ENCODE measurements at places on chromosomes 11 and 22.

DNA sequence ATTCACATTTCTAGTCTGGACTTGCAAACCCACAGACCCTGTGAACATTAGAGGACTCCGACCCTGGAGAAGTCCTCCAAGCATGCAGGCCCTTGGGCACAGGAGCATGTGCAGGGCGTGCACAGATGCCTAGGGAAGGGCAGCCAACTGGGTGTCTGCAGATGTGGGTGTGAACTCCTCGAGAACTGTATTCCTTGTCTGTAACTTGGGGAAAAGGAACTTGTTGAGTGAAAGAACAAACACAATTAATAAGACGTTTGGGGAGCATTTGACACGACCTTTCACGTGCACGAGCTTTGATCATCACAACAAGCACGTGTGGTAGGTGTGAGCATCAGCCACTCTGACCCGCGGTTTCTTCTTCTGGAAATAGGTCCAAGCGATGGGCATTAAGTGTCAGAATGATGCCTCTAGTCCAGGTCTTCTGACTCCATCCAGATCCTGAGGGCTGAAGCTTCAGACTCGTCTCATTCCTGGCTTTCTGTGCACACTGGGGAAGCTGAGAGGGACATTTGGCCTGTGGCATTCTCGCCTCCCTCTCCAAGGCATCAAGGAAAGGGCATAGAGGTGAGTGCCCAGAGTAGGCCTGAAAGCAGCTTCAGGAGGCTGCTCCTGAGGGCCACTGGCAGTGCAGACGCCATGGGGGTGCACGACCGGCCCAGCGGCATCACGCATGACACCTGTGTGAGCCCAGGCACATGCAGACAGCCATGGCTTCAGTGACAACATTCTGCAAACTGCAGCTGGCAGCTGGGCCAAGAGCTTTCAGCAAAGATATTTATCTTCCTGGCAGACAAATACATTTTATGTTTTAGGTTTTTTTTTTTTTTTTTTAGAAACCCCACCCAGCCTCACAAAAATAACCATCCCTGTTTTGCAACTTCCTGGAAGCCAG lies 32.5 kb downstream of the ALX4 start:
- DNase-seq = no peak

DNA sequence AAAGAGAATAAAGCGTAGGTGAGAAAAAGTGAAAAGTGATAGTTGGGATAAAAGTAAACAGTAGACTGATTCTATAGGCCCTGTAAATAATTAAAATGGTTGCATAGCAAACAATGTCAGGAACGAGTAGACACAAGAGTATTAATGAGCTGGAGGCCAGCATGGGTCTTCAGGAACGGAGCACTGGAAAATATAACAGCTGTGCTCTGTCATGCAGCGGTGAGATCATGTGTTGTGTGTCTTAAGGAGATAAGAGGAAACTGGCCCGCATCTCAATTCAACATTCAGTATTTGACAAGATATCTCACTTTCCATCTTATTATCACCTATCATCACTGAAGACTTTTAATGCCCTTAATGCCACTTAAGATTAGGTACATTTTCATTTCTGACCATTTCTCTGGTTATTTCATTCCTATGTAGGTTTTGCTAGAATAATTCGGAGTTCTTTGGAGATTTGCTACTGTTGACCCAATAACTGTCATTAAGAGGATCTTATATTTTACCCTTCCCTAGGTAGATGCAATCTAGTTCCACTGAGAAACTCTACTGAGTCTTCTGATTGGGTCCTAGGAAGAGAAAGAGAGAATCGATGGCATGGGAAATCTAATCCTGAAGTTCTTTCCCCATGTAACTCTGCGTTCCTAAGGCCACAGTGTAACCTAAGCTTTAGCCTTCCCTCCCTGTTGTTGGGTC lies 35.5 kb upstream of the VWA5A start:
- DNase-seq = no peak

DNA sequence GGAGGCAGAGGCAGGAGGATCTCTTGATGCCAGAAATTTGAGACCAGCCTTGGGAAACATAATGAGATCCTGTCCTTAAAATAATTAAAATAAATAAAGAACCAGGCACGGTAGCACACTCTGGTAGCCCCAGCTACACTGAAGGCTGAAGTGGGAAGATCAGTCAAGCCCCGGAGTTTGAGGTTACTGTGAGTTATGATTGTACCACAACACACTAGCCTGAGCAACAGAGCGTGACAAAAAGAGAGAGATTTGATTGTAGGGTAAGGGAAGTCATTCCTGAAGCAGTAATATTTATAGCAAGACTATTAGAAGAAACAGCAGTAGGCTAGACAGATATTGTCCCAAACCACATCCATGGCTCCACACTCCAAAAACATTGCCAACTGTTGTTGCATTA lies 1408.4 kb upstream of the TENM4 start:
- DNase-seq = no peak

DNA sequence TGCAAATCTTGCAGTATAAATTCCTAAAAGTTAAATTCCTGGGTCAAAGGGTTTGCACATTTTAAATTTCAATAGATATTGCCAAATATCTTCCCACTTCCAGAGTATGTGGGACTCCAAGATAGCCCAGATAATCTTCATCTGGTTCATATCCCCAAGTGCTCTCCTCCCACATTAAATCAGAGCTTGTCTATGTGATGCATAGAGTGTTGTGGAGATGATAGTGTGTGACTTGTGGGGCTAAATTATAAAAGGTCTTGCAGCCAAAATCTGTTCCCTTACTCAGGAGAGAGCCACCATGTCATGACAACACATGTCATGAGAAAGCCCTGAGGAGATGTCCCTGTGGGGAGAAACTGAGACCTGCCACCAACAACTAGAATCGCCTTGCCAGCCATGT lies 39.9 kb upstream of the TEAD1 start:
- no peak for DNase-seq

DNA sequence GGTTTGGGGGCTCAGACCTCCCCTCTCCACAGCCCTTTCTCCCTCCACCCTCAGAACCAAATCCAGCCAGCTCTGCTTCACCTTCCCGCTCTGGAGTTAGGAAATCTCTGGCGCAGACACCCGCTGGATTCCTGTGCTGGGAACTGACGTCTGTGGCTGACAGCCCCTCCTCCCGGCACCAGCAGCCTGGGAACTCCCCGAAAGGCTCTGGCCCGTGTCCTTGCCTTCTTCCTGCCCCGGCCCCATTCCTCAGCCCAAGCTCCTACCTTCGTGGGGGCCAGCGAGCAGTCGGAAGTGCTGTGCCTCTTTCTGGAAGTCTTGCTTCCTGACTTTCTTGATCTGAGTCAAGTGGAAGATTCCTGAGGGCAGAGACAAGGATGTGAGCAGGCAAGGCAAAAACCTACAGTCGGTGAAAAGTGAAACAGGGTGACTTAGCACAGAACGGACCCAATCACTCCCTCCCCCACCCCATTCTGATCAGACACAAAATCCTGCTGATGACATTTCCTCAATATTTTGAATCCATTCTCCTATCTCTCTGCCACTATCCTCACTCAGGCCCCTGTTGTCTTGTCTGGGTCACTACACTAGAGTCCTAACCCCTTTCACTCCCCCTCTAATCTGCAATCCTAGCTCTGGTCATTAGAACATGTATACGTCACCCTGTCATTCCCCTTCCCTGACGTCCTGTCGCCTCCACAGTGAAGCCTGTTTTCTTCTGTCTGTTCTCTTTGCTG lies 34.1 kb downstream of the CHRDL2 start:
- peak; percentile 87 for DNase-seq

GRCh38 chr11:67382276-67383136 lies 9.1 kb upstream of the CLCF1 start:
- peak; percentile 59 for DNase-seq

DNA sequence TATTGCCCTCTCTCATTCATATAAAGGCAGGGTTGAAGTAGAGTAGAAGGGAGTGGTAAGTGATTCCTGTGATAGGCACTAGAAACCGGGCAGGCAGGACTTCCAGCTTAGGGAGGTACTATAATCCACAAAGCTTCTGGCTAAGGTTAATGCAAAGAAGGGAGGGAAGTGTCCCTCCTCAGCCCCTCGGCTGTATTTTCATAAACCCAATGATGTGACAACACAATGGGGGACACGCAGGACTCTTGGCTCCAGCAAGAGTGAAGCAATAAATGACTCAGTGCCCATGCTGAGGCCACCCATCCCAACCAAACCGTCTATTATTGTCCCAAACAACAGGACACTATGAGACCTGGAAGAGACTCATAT lies 90.7 kb downstream of the ETS1 start:
- DNase-seq = no peak

- no peak for DNase-seq
Observed at GRCh38 chr11:87325490-87325872, 287.7 kb downstream of the TMEM135 start.

- no peak for DNase-seq
Observed at GRCh38 chr22:23383491-23384361, 196.4 kb downstream of the IGLL1 start.

GRCh38 chr11:65095427-65095826 lies 587 bp upstream of the VPS51 start:
- DNase-seq = no peak

DNA sequence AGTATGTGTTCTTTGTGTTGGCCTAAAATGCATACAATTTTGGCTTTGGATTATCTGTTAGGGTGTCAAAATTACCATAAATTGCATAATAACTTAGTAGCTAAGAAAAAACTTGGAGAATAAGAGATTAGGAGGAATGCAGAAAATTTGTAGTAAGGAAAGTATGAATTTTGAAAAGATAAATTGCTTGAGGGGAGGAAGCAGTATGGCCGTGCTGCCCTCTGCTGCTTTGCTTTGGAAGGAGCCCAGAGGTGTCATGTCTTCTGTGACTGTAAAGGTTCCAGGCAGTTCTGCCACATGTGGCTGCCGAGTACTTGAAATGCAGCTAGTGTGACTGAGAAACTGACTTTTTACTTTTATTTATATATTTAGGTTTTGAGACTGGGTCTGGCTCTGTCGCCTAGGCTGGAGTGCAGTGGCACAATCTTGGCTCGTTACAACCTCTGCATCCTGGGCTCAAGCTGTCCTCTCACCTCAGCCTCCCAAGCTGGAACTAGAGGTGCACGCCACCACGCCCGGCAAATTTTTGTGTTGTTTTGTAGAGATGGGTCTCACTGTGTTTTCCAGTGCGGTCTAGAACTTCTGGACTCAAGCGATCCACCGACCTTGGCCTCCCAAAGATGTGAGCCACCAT lies 1.8 kb downstream of the ADSL start:
- peak; percentile 81 for DNase-seq

GRCh38 chr11:47778878-47779483 lies 11.8 kb upstream of the FNBP4 start:
- no peak for DNase-seq

DNA sequence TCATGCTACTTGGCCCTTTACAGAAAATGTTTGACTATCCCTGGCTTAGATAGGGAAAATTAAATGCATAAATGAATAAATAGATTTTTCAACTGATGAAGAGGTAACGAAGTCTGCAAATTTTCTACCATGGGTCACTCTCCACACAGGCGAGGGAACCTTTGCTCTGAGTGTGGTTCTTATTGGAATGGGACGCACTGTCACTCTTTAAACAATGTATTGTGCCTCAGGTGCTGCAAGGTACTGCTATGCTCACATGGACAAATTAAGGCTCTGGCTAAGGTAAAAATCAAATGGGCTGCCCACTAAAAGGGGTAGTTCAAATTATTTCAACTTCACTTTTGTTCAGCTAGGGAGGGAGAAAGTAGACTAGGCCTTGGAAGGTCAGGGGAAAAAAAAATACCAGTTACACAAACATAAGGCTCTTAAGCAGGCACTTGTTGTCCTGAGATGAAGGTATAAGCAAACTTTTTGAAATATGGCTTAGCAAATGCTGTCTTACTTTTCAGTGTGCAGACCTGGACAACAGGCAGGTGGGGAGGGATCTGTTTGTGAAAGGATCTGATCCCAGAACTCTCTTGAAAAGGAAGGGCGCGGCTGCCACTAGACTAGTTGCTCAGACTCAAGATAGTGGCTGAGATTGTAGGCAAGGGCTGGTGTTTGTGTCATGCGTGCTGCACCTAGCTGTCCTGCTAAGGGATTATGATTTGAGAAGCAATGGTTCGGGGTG lies 99.5 kb downstream of the ADAMTS15 start:
- no peak for DNase-seq

GRCh38 chr11:113831314-113831713 lies 44.1 kb downstream of the USP28 start:
- no peak for DNase-seq

DNA sequence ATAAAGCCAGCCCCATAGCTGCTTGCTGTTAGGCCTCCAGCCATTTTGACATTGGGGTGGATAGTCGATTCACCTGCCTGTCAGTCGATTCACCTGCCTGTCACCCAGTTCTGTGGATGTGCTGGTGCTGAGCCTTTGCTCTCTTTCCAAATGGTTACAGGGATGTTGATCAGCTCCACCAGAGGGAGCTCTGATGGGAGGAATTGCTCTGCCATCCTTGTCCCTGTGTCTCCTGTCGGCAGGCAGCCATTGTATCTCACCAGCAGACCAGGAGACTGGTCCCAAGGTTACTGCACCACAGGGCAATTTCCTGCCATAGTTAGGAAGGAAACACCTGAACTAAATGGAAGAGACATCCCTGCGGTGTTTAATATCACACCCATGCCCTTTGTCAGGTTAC lies 6.1 kb downstream of the MPEG1 start:
- peak; percentile 62 for DNase-seq

GRCh38 chr22:37610480-37611129 lies 2.0 kb downstream of the GGA1 start:
- no peak for DNase-seq

DNA sequence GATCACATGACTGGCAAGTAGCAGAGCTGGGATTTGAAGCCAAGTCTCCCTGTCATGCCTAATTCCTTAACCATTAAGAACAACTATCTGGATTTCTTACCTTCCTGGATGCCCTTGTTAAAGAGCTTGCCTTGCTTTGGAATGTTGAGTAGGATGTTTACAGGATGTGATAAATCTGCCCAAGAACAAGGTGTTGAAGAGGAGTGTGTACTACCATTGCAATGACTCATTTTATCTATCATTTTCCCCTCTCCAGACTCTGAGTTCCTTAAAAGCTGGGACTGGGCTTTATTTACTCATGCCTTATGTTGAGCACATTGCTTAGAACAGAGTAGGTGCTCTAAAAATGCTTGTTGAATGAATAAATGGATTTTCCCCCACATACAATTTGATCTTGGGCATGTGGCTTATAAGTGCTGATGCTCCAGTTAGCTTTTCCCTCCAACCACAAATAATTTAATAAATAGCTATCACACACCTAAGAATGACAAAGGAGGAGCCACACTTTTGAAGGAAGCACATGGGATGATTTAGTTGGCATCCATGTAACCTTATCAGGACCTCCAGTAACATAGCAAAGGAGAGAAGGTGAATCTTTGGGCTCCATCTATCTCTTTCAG lies 268.6 kb upstream of the SESN3 start:
- peak; percentile 75 for DNase-seq

- peak; percentile 91 for DNase-seq
Observed at GRCh38 chr11:119470317-119471291, 47.6 kb upstream of the THY1 start.

GRCh38 chr11:33062137-33062536 lies 22.8 kb downstream of the TCP11L1 start:
- DNase-seq = no peak

GRCh38 chr11:16713594-16713993 lies 24.9 kb upstream of the C11orf58 start:
- DNase-seq = no peak

- DNase-seq = no peak
Observed at GRCh38 chr22:32758866-32759385, 42.6 kb upstream of the TIMP3 start.

Measured in foreskin fibroblast (primary cell).